Stimulated activated CD4-positive, alpha-beta T cell treated with anti-CD3 and anti-CD28 coated beads, Interleukin-12 subunit alpha, Interleukin-12 subunit beta, amount 100 ng/mL, for 4 hours (primary cell): ENCODE measurements at places on chromosomes 3 and 15.

DNA sequence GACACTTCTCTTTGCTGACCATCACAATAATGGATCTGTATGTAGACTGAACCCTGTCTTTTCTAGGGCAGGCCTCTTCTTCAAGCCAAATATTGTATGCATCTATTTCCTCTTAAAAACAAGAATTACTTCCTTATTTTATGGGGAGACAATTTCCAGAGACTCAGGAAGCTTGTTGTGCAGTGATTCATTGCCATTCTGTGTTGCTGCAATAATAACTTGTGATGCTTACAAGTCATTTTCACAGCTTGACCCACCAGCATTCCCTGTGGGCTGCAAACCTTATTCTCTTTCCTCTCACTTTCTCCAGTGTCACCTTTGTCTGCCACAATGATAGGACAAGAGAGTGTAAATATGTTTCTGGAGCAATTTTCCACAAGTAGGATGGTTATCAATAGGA is 276.7 kb upstream of the SGO1 start:
- DNase-seq, result no peak

DNA sequence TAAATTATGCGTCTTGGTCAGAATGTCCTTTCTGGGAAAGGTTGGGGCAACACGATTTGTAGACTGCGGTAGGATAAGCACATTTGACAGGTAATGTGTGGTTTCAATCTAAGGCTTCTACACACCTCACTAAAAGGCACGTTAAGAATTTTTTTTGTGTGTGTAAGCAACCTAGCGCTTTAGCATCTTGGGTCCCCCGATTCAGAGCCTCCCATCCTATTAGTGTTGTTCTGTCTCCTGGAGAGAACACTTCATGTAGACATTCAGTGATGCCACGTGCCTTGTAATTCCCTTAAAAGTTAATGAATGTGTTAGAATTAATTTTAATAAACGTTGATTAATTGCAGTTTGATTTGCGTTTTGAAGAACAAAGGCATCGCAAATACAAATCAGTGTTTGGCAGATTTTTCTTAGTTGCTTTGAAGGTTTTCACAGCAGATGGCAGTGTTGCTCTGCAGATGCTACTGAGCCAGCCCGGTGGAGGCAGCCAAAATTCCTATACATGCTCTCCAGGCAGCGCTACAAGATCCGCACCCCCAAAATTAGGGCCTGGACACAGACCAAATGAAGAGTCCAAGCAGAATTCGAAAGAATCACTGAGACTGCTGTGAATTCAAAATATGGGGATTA is 63.5 kb downstream of the OTOL1 start:
- no peak for DNase-seq

DNA sequence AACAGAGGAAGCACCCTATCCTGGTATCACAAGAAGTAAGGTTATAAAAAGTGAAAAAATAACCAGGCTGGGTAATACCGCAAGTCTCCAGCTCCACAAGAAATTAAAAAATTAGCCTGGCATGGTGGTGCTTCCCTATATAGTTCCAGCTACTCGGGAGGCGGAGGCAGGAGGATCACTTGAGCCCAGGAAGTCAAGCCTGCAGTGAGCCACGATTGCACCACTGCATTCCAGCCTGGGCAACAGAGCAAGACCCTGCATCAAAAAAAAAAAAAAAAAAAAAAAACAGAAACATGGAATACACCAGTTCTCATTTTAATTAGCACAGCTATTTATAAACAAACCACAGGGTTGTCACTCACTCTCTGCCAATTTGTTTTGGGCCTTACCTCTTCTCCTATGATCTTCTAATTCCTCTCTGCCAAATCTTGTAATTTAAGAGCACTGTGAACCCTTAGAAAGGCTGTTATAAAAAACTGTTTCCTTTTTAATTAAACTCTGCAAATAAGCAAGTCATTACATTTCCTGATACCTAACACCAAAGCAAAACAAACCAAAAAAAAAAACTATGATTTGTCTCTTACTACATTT is 22.6 kb downstream of the DCUN1D1 start:
- DNase-seq, result no peak

- DNase-seq, result no peak
Measured at GRCh38 chr3:115922681-115923347, 299.5 kb downstream of the GAP43 start.

- no peak for DNase-seq
Measured at GRCh38 chr3:159482241-159482993, 506.2 kb upstream of the IL12A start.

GRCh38 chr15:38252481-38253350 is at the start of gene SPRED1:
Gene SPRED1, plus strand, starts transcription at chr15:38252836. Its CDS starts 350 bp downstream, at chr15:38253186.
- peak; percentile 33 for DNase-seq

- DNase-seq, result no peak
Measured at GRCh38 chr15:98760112-98760826, 111.9 kb downstream of the IGF1R start.

- no peak for DNase-seq
Measured at GRCh38 chr3:48275287-48276027, 34.6 kb downstream of the ZNF589 start.

GRCh38 chr15:56460947-56461346 is 4.0 kb downstream of the MNS1 start:
- DNase-seq, result no peak

GRCh38 chr15:60635507-60636352 is 156.8 kb upstream of the ICE2 start:
- no peak for DNase-seq

DNA sequence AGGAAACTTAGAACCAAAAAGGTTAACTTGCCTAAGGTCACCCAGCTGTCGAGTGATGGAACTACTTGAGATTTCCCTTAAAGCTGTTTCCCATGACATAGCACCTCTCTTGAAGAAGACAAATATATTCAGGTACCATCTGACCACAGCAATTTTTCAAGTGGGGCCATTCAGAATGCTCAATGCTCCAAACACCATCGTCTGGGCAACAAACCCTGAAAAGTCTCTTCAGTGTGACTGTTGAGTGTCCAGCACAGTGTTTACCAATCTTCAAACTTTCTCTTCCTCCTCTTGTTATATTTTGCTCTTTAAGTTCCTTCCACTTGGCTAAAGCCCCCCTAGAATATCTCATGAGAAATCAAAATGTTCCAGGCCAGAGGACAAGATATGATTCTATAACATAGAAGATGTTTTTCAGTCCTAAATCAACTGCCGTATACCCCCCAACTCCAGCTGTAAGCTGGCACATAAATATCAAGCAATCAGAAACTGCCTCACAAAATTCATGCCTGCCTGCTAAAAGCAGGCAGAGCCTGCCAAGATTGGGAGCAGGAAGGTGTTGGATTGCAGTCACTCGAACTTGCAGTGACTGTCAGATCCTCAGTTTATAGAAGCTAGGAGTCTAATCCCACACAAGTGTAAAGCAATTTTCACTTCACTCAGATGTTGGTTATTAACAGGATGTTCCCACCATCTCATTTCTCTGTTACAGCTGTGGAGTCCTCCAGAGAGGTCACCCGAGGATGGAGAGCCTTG is 230.5 kb upstream of the MRPL3 start:
- DNase-seq, result no peak

DNA sequence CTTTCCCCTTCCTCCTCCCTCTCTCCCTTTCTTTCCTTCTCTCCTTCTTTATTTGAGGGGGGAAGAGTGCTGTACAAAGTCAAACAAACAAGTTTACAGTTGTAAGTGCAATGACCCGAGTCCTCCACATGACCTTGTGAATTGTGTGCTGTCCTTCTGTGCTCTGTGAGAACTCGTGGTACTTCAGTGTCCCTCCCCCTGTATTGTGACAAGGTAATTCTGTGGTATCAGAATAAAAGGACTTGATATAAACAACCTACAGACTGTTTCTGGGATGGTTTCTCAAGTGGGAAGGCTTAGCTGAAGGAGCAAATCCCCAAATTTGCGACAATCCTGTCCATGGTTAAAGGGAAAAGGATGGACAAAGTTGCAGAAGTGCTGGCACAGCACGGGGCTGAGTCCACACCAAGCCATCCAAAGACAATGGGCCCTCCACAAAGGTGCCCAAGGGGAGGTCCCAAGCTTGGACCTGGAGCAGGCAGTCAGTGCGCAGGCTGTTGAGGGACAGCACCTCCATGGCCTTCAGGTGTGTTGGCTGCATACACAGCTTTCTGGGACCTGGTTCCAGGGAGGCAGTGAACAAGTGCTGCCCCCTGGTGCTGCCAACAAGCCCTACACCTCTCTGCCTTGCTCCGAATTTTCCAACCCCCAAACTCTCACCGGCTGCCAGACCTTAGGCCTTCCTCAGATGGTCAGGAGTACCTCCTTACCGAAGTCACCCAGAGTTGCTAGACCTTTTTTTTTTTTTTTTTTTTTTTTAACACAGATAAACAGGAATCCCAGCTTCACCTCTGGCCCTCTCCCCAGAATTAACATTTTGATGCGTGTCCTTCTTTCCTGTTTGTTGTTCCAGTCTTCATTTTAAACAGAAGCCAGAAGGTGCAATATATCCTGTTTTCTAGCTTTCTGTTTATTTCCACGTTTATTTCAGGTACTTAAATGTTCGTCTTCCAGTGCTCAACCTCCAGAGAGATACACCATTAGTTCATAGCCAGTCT is 2.6 kb upstream of the APEH start:
- peak; percentile 67 for DNase-seq

GRCh38 chr3:4829031-4829394 is 150.2 kb upstream of the BHLHE40 start:
- no peak for DNase-seq

- no peak for DNase-seq
Measured at GRCh38 chr3:66723231-66723630, 222.4 kb upstream of the LRIG1 start.

GRCh38 chr3:23496165-23496564 is 293.0 kb downstream of the UBE2E2 start:
- no peak for DNase-seq

DNA sequence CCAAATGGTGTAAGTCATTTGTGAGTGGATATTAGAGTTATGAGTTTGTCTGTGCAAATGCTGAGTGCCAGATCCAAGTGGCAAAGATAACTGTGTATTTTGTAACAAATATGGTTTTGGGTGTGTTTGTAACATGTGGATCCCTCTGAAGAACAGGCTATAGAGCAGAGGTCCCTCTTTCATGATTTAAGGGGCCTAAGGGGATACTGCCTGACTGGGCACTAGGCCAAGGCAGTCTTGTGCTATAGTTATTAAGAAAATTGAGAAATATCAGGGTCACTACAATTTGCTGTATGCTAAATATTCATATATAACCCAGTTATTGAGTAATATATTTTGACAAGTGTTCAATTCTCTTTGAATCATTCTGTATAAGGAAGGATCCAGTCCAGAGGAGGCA is 555.6 kb upstream of the RGMA start:
- no peak for DNase-seq

GRCh38 chr15:65818927-65819562 is 27.0 kb upstream of the DENND4A start:
- DNase-seq, result no peak

- DNase-seq, result peak; percentile 19
Measured at GRCh38 chr3:194686816-194687637, 1.3 kb downstream of the FAM43A start.

DNA sequence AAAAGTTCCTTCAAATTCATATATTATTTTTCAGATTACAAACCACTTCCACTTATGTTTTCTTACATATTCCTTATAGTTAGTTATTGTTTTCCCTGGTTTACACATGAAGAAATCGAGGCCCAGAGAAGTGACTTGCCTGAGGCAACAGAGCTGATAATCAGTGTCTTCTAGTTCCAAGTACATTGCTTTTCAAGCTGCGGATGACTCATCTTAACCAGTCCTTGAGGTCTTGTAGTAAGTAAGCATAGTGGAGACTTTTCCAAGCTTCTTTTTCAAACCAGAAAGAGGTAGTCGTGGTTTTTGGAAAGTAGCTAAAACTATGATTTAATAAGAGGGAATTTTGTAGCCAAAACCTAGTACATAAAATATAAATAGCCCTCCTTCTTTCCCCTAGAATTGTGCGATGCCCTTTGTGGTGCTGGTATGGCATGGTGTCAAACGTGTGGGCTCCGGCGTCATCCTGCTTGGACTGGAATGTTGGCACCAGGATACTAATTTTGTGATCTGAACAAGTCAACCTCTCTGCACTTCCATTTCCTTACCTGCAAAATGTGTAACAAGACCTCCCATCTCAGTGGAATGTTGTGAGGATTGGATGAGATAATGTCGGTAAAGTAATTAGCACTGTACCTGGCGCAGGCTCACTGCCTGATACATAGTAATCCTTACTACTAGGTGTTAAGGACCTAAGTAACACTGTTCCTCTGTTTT is 19.0 kb upstream of the DLG1 start:
- DNase-seq, result no peak

DNA sequence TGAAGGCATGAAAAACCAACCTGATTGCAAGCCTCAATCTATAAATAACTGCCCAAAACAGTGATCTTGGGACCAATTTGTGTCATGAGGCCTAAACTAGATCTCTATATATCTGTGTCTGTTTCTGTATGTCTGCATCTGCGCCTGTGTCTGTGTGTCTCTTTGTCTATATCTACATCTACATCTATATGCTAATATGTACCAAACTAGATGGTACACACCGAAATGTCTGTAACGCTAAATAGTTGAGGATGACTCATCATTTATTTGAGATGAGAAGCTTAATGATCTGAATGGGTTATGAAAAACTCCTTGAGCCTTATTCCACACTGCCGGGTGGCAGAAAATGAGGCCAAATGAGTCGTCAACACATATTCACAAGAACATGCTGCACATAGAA is 982.3 kb downstream of the ROBO2 start:
- no peak for DNase-seq

- DNase-seq, result no peak
Measured at GRCh38 chr3:133532951-133533350, 40.5 kb upstream of the CDV3 start.

DNA sequence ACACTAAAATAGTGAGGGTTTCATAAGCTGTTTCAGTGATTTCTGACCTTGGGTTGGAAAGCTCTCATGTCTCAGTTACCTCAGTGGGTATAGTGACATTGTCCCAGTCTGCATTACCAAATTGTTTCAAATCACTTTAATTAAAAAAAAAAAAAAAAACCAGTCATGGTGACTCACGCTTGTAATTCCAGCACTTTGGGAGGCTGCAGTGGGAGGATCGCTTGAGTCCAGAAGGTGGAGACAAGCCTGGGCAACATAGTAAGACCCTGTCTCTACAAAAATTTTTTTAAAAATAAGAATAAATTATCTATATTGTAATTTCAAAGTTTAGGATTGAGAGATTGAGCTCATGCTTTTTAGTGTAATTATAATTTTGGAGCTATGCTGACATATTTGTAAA is 78.0 kb downstream of the MBNL1 start:
- DNase-seq, result no peak

DNA sequence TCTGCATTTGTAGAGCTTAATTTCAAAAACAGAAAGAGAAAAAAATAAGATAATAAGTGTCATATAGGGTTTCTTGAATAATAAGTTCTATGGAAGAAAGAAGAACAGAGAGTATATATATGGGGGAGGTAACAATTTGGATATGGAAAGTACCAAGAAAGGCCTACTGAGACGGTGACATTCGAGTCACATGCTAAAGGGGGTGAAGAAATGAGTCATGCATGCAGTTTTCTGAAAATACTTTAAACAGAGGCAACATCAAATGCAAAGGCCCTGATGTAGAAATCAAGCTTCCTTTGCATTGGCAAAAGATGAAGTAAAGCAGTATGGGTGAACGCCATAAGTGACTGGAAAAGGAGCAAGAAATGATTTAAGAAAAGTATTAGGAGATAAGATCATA is 371.6 kb upstream of the ZNF385D start:
- no peak for DNase-seq

GRCh38 chr3:194384569-194385001 is 14.5 kb downstream of the GP5 start:
- DNase-seq, result no peak

GRCh38 chr15:64559243-64559642 is 98.9 kb downstream of the ZNF609 start:
- no peak for DNase-seq

GRCh38 chr15:45402162-45402954 is 24.0 kb upstream of the GATM start:
- peak; percentile 92 for DNase-seq

GRCh38 chr3:120742849-120743365 is 363 bp downstream of the GTF2E1 start:
- no peak for DNase-seq
